Renal pelvis (tissue), 12 donors: ENCODE measurements at places on chromosomes 1 and 21.

GRCh38 chr1:246724731-246725095 is 504 bp downstream of the SCCPDH start:
- DNase-seq, result peak; percentile 62

GRCh38 chr1:216626394-216627067 is 96.7 kb downstream of the ESRRG start:
- no peak for DNase-seq

GRCh38 chr1:186617926-186618325 is 62.3 kb downstream of the PTGS2 start:
- no peak for DNase-seq

GRCh38 chr1:29963946-29964345 is 727.6 kb downstream of the PTPRU start:
- DNase-seq, result no peak

GRCh38 chr1:240255922-240256321 is 164.2 kb downstream of the FMN2 start:
- DNase-seq, result no peak

DNA sequence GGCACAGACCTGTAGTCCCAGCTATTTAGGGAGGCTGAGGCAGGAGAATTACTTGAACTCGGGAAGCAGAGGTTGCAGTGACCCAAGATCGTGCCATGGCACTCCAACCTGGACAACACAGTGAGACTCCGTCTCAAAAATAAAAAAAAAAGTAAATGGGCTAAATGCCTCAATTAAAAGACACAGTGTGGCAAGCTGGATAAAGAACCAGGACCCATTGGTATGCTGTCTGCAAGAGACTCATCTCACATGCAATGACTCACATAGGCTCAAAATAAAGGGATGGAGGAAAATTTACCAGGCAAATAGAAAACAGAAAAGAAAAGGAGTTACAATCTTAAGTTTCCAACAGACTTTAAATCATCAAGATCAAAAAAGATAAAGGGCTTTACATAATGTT is 40.3 kb downstream of the ACBD6 start:
- no peak for DNase-seq

GRCh38 chr1:233912447-233912846 is 8.0 kb downstream of the SLC35F3 start:
- no peak for DNase-seq

DNA sequence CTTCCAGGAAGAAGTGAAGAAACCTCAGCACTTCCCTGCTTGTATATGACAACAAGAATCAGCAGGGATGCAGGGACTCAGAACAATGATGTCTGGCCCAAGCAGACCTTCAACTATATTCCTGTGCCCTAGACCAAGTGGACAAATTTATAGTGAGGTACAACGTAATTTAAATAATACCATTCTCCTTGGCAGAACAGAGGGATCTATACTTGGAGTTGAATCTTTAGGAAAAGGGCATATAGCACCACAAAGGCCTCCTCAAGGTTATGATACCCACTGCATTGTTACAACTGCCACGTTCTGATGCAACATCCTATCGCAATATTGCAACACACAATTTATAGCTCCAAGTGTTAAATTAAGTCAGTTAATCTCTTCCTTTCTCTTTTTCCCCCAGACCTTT is 29.1 kb upstream of the GFI1 start:
- DNase-seq, result no peak

- DNase-seq, result peak; percentile 64
Observed at GRCh38 chr1:153617663-153618062, 1.5 kb upstream of the S100A14 start.

GRCh38 chr1:197919346-197920066 is 2.3 kb downstream of the LHX9 start:
- DNase-seq, result no peak

GRCh38 chr1:168469690-168470089 is 74.1 kb downstream of the XCL2 start:
- DNase-seq, result no peak

DNA sequence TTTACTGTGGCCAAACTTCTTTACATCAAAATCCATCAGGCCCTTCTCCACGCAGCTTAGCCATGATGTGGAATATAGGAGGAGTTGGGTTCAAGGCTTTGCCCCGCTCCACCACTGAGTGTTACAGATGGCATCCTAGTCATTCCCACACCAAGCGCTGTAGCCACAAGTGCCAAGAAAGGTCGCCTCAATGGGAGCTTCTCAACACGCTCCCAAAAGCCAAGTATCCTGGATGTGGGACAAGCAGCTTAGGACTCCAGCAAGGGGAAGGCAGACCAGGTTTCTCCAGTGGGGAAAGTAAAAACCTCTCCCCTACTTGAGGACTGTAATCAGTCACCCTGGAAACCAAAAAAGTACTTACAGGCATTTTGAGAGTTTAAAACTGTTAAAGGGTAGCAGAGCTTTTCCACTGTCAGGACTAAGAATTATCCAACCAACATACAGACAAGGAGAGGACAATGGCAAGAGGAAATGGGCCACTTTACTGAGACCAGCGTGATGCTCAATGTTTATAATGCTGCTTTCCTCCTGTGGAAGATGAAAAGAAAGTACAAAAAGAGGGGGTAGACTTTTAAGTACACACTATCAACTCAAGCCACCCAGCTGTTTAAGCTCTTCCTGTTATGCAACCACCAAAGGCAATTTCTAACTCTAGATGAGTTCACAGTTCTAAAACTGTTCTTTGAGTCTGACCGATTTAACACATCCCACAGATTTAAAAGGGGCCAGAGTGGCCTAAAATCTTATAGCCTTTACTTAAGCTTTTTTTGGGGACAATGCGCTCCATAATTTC is 120.7 kb upstream of the KRTAP19-8 start:
- no peak for DNase-seq

DNA sequence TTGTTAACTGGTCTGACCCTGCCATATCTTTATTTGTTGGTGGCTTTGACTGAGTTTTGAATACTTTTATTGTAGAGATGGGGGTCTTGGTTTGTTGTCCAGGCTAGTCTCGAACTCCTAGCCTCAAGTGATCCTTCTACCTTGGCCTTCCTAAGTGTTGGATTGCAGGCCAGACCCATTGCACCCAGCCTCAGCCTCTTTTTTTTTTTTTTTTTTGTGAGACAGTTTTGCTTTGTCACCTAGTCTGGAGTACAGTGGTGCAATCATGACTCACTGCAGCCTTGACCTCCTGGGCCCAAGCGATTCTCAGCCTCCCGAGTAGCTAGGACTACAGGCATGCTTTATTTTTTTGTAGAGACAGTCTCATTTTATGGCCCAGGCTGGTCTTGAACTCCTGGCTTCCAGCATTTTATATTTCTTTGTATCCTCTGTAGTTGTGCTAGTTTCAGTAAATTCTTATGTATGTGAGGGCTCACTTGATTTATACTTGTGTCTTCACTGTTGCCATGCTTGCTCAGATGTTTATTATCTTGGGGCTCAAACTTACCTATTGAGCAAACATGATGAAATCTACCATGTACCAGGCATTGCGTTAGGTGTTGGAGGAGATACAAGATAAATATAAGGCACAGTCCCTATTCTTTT is 24.1 kb downstream of the THRAP3 start:
- no peak for DNase-seq

- DNase-seq, result no peak
Observed at GRCh38 chr1:196143602-196144342, 464.5 kb downstream of the KCNT2 start.

DNA sequence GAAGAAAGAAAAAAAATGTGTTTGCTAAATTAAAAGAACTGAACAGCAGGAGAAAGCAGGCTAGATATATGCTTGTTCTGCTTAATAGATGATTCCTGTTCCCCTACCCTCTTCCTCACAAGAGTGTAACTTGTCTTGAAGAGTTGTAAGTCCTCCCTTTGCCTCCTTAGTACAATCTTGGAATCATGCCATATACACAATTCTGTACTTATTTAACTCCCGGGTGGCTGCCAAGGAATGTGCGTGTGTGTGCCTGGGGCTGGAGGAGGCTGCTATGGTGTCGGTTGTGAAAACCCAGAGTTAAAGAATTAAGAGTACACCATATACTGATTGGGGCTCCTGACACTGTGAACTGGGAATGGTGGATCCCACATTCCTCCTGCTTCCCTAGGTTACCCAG is 194.2 kb downstream of the SIPA1L2 start:
- DNase-seq, result no peak

GRCh38 chr1:64524614-64525013 is 54.7 kb downstream of the CACHD1 start:
- DNase-seq, result no peak

DNA sequence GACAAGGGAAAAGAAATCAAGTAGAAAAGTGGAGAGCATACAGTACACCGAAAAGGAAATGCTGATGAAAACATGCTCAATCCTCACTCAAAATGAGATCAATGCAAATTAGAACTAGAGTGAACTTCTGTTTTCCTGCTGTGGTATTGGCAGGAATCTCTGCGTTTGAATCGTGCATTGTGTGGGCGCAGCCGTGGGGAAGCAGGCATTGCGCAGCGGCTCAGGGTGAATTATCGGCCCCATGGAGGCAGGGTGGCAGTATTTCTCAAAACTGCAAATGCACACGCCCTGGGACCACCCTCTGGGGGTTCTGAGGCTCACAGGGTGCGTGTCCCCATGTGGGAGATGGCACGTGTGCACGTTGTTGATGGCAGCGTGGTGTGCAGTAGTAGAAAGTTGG is 140.6 kb downstream of the PEX14 start:
- DNase-seq, result no peak

GRCh38 chr1:171366085-171366484 is 52.1 kb downstream of the FMO4 start:
- no peak for DNase-seq

DNA sequence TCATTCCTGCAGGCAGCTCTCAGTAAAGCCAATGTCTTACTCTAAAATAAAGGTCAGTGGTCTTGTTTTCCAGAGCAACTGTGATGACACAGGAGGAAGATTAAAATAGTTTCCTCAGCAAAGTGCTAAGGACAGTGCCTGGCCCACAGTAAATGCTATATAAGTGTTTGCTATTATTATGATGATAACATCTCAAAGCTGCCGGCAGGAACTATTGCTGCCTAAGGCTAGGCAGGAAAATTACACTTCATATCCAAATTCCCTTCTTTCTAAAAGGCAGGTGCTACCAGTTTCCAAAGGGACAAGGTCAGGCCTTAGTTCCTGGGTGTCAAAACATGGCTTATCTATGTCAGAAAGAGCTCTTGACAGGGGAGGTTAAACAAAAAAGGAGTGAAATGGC is 401.3 kb downstream of the HHAT start:
- no peak for DNase-seq

DNA sequence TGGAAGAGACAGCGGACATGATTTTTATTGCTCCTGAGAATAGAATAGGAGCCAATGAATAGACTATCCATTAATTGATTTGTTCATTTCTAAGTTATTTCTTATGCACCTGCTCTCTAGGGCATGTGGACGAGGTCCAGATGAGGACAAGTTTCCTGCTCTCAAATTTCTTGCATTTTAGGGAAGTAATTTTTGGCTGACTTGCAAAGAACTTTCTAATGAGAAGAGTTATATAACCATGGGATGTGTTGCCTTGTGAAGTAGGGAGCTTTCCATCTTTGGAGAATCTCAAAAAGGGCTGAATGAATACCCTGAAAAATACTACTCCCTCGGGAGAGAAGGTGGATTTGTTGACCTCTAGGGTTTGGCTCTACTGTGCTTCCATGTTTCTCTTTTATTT is 243.0 kb downstream of the KIF26B start:
- DNase-seq, result no peak

DNA sequence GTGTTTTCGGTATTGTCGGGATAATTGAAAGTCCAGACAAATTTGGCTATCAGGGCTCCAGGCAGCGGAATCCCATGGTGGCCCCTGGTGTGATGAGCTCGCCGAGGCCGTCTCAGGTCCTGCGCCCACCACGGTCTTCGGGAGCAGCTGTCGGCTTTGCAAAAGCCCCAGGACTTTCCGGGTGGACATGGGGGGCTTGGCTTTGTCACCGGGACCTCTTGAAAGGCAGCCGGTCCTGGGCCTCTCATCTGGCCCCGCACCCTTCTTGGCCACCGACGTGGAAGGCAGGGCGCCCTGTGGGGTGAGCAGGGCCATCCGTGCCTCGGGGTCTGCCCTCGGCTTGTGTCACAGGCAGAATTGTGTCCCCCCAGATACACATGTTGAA is 87.1 kb upstream of the ACTRT2 start:
- DNase-seq, result no peak

DNA sequence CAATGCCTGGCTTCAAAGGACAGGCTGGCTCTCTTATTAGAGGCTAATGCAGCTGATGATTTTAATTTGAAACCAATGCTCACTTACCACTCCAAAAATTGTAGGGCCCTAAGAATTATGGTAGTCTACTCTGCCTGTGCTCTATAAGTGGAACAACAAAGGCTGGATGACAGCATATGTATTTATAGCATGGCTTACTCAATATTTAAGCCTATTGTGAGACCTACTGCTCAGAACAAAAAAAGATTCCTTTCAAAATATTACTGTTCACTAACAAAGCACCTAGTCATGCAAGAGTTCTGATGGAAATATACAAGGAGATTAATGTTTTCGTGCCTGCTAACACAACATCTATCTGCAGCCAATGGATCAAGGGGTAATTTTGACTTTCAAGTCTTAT is 73.8 kb upstream of the DUSP10 start:
- DNase-seq, result no peak

DNA sequence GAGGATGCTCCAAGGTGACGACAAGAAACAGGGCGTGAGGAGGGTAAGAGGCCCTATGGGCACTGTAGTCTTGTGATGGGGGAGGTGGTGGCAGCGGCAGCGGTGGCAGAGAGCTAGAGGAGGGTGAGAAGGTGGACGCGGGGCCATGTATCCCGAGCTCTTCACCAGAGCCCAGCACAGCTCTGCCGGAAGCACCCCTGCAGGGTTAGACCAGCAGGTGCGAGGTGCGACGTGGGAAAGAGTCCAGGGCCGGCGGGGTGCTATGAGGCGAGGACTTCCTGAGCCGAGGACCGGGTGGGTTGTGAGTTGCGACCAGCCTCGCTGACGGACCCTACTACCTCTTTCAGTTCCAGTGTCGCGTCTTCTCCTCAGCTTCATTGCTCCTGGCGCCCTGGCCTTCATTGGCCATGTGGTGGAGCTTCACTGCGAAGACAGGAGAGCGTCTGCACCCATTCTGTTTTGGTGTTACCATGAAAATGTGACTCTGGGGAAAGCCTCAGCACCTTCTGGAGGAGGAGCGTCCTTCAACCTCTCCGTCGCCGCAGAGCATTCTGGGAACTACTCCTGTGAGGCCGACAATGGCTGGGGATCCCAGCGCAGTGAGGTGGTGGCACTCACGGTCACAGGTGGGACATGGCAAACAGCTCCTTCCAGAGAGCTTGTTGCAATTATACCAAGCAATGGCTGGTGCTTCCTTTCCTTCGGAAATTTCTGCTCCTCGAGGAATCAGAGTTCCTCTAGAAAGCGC is 67.9 kb upstream of the KIRREL1 start:
- no peak for DNase-seq

- DNase-seq, result no peak
Observed at GRCh38 chr1:91123773-91124172, 101.9 kb upstream of the ZNF644 start.

DNA sequence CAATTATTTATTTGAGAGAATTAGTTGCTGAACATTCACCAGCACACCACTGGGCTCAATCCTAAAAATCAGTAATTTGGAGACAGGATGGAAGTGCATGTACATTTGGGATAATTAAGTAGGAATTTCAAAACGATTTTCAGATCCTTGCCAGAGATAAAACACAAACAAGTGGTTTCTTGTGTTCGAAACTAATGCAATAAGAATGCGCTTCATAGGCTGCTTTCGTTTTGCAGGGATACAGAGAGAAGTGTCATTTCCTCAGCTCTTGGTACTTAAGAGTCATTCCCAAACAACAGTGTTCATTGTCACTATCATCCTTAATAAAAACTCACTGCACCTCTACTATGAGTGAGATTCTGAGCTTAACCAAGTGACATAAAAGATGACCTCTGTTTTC is 20.6 kb upstream of the USP24 start:
- DNase-seq, result no peak

GRCh38 chr1:211305044-211305443 is 21.6 kb upstream of the TRAF5 start:
- no peak for DNase-seq
